ENCODE measurements at places on chromosomes 11 and 22.

GRCh38 chr11:65887723-65888162 lies 528 bp downstream of the FIBP start:
- DNase-seq, result no peak

GRCh38 chr22:20433191-20433590 lies 4.4 kb downstream of the SCARF2 start:
- no peak for DNase-seq

- no peak for DNase-seq
Measured at GRCh38 chr11:32172041-32172847, 81.4 kb downstream of the RCN1 start.

DNA sequence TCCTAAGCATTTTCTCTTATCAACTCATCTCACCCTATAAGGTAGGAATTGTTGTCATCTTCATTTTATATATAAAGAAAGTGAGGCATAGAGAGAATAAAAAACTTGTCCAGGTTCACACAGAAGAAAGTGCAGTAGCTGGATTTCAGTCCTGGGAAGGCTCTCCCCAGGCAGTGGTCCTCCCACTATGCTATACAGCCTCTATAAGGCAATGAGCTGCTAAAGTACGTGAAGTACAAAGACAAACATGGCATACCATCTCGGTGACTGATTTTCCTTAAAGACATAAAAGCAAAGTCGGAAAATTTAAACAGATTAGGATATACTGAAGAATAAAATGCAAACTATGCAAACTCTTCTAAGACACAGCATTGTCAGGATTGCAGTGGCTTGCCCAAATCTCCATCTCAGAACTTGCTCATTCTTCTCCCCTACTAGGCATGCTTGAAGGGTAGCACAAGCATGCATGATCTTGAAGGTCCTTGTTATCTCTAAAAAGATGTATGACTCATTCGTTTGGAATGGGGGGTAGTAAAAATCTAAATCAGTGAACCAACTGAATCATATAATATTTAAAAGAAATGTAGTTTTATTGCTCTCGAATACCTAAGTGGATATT lies 97.8 kb upstream of the CSNK2A3 start:
- no peak for DNase-seq

DNA sequence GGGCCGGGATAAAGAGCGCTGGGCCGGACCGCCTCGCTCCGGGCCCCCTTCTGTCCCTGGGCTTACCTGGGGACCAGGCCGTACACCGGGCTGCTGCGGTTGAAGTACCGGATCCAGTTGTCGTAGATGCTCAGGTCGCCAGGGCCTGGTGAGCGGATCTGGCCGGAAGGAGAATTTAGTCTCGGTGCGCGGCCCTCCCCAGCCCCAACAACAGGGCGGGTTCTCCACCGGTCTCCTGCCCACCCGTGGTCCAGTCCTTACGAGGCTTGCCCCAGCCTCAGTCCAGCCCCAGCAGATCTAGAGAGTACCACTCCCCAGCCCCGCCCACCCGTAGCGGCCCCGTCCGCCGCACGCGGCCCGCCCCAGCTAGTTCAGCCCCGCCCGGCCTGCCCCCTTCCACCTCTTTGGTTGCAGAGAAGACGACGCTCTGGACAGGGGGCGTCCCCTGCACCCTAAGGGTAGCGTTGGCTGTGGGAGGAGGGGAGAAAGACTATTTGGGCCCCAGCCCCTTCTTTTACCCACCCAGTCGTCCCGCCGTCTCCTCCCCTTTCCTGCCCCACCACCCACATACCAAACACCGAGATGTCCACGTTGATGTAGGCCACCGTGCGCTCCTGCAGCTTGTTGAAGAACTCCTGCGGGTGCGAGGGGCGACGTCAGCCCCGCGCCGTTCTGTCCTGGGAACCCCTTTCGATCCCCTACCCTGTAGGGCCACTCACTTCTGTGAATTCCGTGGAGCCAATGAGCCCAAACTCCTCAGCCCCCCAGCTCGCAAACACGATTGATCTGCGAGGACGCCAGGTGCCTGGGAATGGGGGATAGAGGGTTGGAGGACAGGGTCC lies 6.8 kb downstream of the SAC3D1 start:
- no peak for DNase-seq
